ENCODE measurements at places on chromosomes 11 and 22. TPM values are rescaled to one million over a fixed set of nuclear protein-coding genes. Genes with fewer than 3 reads are reported as not detected.

The LYVE1 gene
- not detected for total RNA-seq

DNA sequence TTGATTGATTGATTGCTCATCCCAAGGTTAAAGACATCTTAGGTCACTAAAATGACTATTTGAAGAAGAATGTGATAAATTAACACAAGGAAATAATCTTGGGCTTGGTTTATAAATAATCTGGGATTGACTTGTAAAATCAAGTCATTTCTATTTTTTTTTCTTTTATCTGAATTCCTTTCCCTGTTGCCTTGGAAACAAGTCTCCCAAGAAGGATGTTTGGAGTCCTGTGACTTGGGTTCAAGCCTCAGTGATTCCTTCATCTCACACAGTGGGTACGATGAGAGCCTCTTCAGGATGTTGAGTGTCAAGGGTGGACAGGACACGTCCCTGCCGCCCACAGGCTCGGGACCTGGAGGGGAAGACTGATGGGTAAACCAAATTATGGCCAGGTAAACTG is 98.2 kb upstream of the CRYBB3 start:
- H3K4me3 ChIP-seq, result no peak overlapping the region
- no peaks in the 10 kb centered on the region for H3K36me3 ChIP-seq
- no peak overlapping the region for H3K27ac ChIP-seq
- DNase-seq, result no peak

GRCh38 chr11:35326266-35326879 is 93.0 kb downstream of the SLC1A2 start:
- DNase-seq, result no peak
- no peaks in the 10 kb centered on the region for H3K27me3 ChIP-seq
- H3K4me1 ChIP-seq, result peaks cover 31% of the 10 kb centered on the region
- no peak overlapping the region for H3K27ac ChIP-seq
- no peak overlapping the region for H3K4me3 ChIP-seq

The HORMAD2 gene
- total RNA-seq, result not detected

DNA sequence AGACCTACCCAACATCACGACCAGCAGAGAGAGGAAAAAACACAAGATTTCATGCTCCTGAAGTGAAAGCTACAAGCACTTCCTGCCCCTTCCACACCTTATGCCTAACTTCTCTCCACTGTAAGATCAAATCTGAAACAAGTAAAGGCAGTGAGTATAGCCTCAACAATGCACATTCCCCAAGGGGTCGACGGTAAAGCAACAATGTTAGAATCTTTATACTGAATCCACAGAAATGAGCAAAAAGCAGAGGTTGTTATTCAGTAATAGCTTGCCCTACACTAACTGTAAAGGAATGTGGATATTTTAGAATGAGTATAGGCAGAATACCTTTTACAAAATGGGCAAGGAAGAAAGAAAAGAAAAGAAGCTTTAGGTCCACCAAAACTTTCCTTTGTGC is 15.6 kb downstream of the ARFGAP3 start:
- H3K4me3 ChIP-seq, result no peak overlapping the region
- no peak overlapping the region for H3K27ac ChIP-seq
- no peak for DNase-seq

The ACRV1 gene
- not detected for total RNA-seq

DNA sequence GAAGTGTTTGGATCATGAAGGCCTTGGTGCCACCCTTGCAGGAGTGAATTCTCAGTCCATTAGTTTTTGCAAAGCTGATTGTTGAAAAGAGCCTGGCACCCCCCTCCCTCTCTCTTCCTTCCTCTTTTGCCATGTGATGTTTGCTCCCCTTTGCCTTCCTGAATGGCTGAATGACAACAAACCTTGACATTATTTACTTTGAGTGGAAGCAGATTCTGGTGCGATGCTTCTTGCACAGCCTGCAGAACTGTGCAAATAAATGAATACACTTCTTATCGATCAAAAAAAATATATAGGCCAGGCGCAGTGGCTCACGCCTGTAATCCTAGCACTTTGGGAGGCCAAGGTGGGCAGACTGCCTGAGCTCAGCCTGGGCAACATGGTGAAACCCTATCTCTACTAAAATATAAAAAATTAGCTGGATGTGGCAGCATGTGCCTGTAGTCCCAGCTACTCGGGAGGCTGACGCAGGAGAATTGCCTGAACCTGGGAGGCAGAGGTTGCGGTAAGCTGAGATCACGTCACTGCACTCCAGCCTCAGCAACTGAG is 2.0 kb upstream of the NARS2 start:
- DNase-seq, result no peak
- H3K27ac ChIP-seq, result no peak overlapping the region
- H3K36me3 ChIP-seq, result peaks cover 9% of the 10 kb centered on the region
- H3K4me3 ChIP-seq, result no peak overlapping the region

- H3K4me3 ChIP-seq, result no peak overlapping the region
- H3K27ac ChIP-seq, result no peak overlapping the region
- DNase-seq, result no peak
- H3K27me3 ChIP-seq, result peaks cover 15% of the 10 kb centered on the region
These were observed 10.5 kb upstream of the OR2AT4 start for GRCh38 chr11:75107187-75107586.

The SLC37A2 gene
- total RNA-seq, result 21.3 TPM

GRCh38 chr11:127070808-127071207 is 70.2 kb upstream of the KIRREL3 start:
- no peak overlapping the region for H3K27ac ChIP-seq
- no peak overlapping the region for H3K4me3 ChIP-seq
- peaks cover 4% of the 10 kb centered on the region for H3K4me1 ChIP-seq

The C22orf31 gene
- total RNA-seq, result not detected

DNA sequence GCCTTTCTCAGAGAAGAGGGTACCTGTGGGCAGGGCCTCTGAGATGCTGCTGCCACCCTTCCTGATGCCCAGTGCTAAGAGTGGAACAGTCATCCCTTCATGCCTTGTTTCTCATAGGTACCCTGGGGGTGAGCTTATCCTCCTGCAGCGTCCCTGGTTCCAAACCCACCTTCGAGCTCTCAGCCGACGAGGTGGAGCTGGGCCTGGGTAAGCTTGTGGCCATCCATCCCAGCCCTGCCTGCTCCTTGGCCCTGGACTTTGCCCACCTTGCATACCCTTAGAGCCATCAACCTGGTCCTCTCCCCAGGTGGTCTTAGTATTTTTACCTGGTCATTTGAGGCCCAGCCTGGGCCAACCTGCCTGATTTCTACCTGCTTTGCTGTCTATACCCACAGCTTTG is 8.7 kb downstream of the TKFC start:
- no peak for DNase-seq
- H3K4me3 ChIP-seq, result no peak overlapping the region
- H3K4me1 ChIP-seq, result peaks cover 30% of the 10 kb centered on the region
- no peaks in the 10 kb centered on the region for H3K27me3 ChIP-seq

All from activated B cell treated with CpG ODN at 0.5 μM for 24 hours (primary cell).